ENCODE measurements at places on chromosomes 5 and 9.

DNA sequence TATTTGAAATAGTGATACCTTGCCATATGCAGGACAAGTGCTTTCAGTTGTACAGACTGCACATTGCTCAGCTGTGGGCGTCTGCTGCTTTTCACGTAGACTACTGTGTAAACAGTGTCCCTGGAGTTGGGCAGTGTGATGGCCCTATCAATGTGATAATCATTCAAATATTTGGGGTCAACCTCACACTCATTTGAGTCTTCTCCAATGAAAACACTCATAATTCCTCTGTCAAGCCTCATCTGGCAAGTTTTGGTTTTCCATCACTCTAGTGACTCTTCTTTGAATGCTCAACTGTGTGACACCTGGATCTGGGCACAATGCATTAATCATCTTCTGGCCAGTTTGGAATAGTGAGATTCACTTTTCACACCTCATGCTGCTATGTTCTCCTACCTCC lies 64.4 kb downstream of the UGCG start:
- DNase-seq = no peak

- no peak for DNase-seq
Observed at GRCh38 chr5:168415401-168415800, 70.9 kb upstream of the RARS1 start.

DNA sequence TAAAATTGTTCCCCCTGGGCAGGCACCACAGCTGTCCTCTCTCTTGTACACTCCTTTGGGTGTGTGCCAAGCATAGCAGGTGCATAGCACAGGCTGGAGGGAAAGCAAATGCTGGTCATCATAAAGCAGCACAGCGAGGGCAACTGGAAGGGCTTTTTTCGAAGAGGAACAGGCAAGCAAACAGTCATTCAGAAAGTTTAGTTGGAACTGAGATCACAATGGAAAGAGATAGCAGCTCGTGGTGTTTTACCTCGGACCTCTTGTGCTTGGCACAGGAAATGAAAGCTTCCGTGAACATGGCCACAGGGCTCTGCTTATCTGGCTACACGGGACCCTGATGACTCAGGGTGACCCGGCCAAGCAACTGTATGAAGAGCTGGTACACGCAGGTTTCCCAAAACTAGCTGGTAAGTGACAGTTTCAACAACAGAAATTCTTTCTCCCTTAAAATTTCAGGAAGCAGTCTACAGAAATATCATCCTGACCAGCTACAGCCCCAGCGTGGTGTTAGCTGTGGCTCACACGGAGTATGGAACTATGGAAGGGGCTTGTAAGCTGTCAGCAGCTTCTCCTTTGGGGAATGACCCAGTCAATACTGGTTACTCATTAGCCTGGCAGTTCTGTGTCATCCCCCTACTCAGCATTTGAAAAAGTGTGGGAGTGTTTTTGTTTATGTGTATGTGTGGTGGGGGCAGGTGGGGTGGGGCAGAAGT lies 48.1 kb downstream of the POC5 start:
- DNase-seq = no peak

GRCh38 chr9:127210851-127211730 lies 53.5 kb upstream of the GARNL3 start:
- no peak for DNase-seq

GRCh38 chr5:154590093-154590724 lies 112.2 kb upstream of the HAND1 start:
- no peak for DNase-seq

DNA sequence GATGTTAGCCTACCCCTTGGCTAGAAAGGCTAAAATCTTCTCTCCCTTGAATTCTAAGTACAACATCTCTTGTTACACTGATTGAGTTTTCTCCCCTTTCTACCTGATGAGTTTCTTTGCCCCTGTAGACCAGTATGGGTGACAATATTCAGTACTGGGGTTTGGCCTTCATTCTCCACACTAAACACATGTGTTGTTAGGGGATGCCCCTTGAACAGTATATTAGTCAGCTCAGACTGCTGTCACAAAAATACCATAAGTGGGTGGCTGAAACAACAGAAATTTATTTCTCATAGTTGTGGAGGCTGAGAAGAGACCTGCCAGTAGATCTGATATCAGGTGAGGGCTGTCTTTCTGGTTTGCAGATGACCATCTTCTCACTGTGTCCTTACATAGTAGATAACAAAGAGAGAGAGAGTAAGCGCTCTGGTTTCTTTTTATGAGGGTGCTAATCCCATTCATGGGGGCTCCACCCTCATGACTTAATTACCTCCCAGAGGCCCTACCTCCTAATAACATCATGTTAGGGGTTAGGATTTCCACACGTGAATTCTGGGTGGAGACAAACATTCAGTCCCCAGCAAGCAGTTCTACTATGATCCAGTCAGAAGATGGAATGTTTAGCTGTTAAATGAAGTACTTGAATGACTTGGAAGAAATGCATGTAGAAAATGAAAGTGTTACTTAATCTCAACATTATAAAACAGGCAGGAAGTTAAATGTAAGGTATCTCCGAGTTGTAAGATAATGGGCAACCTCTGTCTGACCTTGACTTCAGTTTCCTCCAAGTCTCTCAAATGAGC lies 17.5 kb downstream of the VLDLR start:
- DNase-seq = no peak

DNA sequence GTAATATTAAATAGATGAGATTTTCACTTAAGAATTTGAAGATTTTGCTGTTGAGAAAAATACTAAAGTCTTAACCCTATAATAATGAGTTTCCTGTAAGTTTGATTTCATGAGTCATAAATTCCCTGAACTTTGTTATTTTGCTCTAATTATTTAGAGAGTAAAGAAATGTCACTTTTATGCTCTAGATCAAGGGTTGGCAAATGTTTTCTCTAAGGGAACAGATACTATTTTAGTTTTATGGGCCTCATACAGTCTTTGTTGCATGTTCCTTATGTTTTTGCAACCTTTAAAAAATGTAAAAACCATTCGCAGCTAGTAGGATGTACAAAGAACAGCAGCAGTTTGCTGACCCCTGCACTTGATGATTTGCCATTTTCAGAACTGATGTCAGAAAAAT lies 480 bp upstream of the TXNDC8 start:
- no peak for DNase-seq

- DNase-seq = no peak
Observed at GRCh38 chr9:133989625-133990365, 2.3 kb downstream of the VAV2 start.

GRCh38 chr5:131156385-131156784 lies 8.7 kb downstream of the HINT1 start:
- DNase-seq = no peak

GRCh38 chr5:64653766-64654560 lies 36.3 kb upstream of the SHISAL2B start:
- no peak for DNase-seq

GRCh38 chr5:135729321-135729786 lies 105.1 kb upstream of the SLC25A48 start:
- no peak for DNase-seq

- no peak for DNase-seq
Observed at GRCh38 chr5:18972177-18972576, 1015.8 kb downstream of the CDH18 start.

GRCh38 chr5:143879646-143880045 lies 67.7 kb downstream of the HMHB1 start:
- no peak for DNase-seq

- DNase-seq = no peak
Observed at GRCh38 chr5:5089895-5090649, 50.1 kb upstream of the ADAMTS16 start.

GRCh38 chr5:160075073-160075472 lies 44.2 kb downstream of the PWWP2A start:
- no peak for DNase-seq

- no peak for DNase-seq
Observed at GRCh38 chr5:95760273-95761191, 29.4 kb downstream of the RHOBTB3 start.

DNA sequence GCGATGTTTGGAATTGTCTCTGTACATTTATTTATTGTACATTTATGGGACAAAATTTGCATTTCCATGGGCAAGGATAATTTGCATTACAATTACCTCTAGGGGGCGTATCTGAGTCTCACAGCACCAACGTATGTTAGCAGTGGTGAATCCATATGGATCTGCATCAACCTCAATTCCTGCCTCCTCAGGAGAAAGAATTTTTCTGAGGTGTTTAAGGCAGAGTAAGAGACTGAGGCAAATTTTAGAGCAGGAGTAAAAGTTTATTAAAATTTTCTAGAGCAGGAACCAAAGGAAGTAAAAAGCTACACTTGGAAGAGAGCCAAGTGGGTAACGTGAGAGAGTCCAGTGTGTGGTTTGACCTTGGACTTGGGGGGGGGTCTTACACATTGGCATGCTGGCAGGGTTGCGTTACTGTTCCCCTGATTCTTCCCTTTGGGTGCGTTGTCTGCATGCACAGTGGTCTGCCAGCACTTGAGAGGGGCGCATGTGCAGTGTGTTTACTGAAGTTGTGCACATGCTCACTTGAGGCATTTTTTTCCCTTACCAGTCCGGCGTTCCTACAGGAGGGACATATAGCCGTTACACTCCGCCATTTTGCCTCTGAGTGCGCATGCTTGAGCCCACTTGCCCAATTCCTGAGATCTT lies 21.0 kb upstream of the RAB14 start:
- no peak for DNase-seq

DNA sequence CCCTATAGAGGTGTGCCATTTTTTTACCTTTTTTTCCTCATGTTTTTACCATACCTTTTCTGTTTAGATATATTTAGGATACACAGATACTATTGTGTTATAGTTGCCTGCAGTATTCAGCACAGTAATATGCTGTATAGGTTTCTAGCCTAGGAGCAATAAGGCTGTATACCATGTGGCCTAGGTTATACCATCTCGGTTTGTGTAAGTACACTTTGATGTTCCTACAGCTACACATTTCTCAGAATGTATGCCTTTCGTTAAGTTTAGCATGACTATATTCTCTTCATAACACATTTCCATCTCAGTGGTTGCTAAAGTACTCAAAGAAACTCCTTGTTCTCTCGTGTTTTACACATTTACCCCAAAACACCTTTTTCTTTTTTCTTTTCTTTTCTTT lies 23.0 kb downstream of the UBE2D2 start:
- DNase-seq = no peak

GRCh38 chr5:122237906-122238305 lies 74.1 kb upstream of the SNCAIP start:
- DNase-seq = no peak

DNA sequence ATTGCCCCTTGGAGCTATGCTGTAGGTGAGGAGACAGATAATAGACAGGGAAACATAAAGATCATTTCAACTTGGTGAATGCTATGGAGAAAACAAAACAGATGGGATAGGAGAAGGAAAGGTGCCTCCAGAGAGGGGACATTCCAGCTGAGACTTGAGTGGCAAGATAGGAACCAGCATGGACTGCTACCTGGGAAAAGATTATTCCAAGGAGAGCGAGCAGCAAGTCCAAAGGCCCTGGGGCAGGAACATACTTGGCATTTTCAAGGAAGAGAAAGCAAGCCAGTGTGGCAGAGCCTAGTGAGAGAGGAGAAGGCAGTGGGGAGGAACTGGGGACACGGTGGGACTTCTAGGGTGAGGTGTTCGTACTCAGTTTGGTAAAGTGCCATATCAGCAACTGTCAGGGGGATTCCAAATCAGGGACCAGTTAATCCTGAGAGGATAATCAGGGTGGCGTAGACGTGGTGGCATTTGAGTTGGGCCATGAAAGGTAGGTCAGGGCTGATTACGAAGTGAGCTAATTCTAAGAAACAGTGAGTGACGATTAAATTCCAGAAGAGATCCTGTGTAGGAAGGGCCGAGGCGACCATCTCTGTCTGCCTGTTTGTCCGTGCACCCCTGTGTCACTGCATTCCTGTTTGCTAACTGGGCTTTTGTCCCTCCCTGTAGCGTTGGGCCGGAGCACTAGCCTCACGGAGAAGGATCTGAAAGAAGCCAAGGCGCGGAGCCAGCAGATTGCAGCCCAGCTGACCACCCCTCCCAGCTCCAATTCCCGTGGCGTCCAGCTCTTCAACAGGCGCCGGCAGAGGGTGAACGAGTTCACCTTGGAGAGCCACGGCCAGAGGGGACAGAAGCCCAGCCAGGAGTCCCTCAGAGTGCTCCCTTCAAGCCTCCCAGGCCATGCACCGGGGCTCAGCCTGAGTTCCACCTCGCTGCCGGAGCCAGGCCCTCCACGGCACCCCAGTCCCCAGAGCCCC lies 7.1 kb downstream of the SYNPO start:
- peak; percentile 85 for DNase-seq

- no peak for DNase-seq
Observed at GRCh38 chr5:88782571-88782970, 100.4 kb downstream of the MEF2C start.

- no peak for DNase-seq
Observed at GRCh38 chr5:137604348-137605095, 105.4 kb upstream of the SPOCK1 start.

DNA sequence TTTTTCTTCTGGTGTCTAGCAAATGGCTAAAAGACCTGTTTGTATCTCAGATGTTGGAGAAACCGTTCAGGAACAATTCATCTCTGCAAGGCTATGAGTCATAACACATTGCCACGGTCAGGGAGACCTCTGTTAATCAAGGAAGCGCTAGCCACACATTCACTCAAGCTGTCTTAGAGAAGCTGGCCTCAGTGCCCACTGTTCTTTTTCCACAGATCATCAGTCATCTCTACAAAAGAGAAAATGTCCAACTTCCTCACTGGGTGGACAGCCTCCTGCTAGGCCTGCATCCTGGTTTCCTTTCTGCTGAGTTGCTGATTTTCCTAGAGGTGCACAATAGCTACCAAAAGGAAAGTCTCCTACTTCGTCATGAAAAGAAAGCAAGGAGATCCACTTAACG lies 360.5 kb downstream of the BNC2 start:
- DNase-seq = no peak

GRCh38 chr5:132679166-132679565 lies 5.4 kb downstream of the IL4 start:
- no peak for DNase-seq

- DNase-seq = no peak
Observed at GRCh38 chr9:130699047-130699446, 5.5 kb downstream of the EXOSC2 start.

GRCh38 chr5:77776554-77777206 lies 541 bp upstream of the TBCA start:
- no peak for DNase-seq

GRCh38 chr9:68530618-68531017 lies 10.1 kb downstream of the TMEM252 start:
- peak; percentile 81 for DNase-seq

DNA sequence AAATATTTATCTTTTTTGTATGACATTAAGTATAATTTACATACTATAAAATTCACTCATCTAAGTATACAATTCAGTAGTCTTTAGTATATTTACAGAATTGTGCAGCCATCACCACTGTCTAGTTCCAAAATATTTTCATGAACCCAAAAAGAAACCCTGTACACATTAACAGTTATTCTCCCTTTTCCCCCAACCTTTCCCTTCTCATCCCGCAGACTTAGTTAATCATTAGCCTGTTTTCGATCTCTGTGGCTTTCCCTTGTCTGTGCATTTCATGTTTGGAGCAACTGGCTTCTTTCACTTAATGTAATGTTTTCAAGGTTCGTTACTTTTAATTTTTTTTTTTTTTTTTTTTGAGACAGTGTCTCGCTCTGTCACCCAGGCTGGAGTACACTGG lies 37.5 kb downstream of the MTREX start:
- DNase-seq = no peak
